ENCODE measurements at places on chromosomes 2 and 18.
A peak's percentile ranks its signal among the peaks of the same experiment; 100 is the strongest.

GRCh38 chr2:238855299-238855698, 7.4 kb downstream of the TWIST2 start:
- DNase-seq, result no peak

- DNase-seq, result no peak
Observed at GRCh38 chr2:174177316-174177890, 70.9 kb downstream of the OLA1 start.

DNA sequence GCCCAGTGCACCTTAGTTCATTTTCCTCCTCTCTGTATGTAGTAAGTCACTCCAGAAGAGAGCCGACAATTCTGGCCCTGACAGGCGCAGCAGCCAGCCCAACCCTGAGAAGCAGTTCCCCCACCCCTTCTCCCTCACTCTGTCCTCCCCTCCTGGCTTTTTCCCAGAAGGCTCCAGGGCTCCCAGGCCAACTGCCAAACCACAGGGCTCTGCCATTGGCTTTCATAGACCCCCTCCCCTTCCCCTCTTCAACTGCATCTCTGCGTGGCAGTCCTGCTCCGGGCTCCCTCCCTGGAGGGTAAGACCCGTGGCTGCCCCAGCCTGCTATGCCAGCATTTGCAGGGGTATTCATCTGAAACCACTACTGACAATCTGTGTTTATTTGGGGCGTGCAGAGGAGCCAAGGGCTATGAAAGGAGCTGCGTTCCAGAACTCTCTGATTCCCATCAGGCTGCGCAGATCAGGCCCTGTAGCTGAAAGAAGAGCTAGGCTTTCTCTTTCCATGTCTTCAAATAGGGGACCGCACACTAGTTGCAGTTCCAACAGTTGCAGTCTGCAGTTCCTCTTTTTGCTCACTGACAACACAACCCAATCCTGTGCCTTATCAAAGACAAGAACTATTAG, 388.6 kb upstream of the TNP1 start:
- DNase-seq, result peak; percentile 96

DNA sequence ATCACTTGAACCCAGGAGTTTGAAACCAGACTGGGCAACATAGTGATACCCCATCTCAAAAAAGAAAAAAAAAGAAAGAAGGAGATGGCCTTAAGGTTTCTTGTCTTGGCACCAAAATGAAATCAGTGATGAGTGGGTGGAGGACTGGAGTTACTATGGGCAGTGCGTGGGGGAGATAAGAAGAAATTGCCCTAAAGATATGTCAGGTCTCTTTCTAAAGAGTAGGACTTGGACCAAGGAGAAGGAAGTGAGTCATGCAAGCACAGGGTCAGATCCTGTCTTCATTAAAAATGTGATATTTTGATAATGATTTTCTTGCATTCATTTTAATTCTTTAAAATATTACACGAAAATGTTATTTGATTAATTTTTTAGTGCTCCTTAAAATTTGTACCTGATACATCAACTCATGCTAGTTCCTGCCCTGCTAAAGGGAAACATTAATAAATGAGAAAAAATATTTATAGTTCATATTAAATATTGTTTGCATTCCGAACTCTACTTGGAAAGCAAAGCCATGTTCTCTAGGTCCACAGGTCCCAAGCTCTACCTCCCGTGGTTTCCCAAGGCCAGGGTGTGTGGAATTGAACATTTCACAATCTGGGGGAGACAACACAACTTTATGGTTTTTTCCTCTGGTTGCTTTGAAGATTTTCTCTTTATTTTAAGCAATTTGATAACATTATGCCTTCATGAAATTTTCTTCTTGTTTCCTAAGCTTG, 62.6 kb upstream of the CTLA4 start:
- no peak for DNase-seq

DNA sequence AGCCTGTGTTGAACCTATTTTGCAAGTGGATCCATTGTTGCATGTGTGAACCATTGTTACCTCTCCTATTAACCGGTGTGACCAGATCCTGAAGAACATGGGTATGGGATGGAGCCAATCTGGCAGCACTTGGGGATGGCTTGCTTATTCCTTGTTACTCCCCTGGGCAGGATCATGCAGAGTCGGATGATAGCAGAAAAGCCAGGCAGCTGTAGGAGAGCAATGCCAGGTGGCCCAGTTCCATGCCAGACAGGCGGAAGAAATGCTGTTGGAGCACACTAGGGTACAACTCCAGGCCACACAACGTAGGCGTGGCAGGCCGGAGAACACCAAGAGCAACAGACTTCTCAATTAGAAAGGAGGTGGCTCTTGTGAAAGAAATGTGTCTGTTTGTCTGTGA, 16.3 kb upstream of the MYO1B start:
- DNase-seq, result no peak
